ENCODE measurements at places on chromosomes 13 and 19.

GRCh38 chr19:3606174-3606689 is 443 bp downstream of the TBXA2R start:
- no peak for DNase-seq

DNA sequence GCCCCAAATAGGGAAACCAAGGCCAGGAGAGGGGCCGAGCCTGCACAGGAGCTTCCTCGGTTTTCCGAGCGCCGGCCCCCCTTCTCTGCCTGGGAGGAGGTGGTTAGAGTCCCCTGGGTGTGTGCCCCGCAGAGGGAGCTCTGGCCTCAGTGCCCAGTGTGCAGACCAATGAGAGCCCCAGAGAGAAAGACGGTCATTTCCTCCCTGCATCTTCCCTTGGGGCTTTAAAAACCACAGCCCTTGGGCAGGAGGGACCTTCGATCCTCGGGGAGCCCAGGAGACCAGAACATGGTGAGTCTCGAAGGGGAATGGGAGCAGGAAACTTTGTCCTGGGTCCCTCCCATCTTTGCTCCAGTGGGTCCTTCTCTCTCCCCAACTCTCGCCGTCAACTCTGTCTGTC is at the start of gene C5AR1:
C5AR1 (plus strand) TSS at position 254 of the 400 bp plus-strand sequence; CDS start at position 289, 35 bp downstream.
- DNase-seq: no peak

DNA sequence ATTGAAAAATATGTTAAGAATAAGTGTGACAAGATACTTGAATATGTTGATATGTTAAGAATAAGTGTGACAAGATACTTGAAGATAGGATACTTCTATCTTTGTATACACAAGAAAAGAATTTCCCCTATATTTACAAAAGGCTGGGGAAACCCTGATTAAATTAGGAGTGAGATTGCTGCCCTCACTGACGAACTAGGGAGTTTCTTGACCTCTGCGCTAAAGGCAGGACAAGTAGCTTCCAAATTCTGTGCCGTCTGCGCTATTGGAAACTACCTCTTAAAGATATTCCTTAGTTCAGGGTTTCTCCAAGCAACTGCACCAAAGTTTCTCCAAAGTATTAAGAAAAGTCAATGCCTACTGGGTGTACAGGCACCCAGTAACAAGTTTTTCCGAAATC is 730 bp downstream of the ZNF260 start:
- no peak for DNase-seq

- DNase-seq: no peak
Observed at GRCh38 chr19:41426116-41426841, 895 bp downstream of the B3GNT8 start.

GRCh38 chr13:98174307-98174706 is 2.8 kb downstream of the RNF113B start:
- DNase-seq: no peak

DNA sequence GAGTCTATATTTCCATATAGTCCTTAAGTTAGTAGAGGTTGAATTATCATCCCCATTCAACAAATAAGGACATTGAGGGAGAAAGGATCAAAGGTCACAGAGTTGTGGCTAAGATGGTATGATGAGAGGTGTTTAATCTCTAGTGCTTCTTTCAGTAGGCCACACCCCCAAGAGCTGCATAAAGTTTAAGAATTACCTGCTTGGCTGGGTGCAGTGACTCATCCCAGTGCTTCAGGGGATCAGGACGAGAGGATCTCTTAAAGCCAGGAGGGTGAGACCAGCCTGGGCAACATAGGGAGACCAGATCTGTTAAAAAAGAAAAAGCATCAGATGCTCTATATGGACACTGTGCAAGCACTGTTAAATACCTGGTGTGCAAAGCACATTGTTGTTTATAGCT is 560.0 kb upstream of the KLHL1 start:
- no peak for DNase-seq

DNA sequence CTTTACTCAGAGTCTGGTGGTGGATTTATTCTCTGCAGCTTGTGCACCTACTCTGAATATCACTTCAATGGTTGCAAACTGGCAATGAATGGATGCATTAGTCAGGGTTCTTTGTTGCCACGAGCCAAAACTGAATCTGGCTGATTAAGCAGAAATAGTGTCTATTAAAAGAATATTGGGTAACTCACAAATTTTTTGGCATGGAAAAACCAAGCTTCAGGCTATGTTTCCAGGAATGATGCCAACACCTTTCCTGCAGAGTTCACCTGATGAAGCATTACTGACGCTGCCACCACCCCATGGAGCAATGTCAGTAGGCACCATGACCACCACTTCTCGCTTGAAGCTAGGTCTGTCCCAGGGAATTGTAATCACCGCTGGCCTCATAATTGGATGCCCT is 597.8 kb upstream of the SLC10A2 start:
- no peak for DNase-seq

DNA sequence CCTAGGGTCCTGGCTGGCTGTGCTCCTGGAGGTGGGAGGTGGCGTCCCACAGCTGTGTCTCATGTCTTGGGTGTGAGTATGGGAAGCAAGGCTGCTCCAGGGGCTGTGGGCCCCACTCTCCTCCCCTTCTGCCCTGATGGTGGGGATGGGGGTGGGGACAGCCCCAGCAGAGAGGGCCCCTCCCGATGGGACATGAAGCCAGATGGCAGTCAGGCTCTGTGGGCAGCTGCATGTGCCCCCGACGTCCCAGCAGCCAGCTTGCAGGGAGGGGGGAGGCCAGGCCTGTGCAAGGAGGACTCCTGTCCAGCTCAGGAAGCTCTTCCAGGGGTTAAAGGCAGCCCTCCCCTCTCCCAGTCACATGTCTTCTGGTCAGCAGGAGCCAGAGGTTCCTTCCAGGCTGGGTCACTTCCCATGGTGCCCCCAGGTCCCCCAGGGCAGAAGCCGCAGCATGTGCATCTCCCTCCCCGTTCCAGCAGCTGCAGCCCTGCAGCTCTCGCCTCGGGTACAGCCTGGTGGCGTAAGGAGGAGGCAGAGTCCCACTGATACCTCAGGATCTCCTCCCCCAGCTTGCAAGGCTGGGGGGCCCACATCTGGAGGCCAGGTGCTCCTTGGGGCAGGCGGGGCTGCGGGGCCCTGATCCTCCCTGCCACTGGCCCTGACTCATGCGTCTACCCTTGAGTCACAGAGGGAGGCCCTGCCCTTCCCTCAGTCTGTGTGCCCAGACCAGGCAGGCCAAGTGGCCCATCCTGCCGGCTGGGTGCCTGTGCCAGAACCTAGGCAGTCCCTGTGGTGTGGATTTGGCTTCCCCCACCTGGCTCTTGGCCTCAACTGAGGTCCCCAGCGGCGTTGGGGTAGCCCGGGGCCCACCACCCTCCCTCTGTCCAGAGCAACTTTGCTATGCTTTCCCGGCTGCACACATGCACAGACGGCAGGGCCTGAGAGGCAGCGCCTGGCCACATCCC is 13.0 kb downstream of the YIPF2 start:
- peak; percentile 32 for DNase-seq

GRCh38 chr13:99293178-99293577 is 14.0 kb downstream of the GPR183 start:
- DNase-seq: no peak

Measured in brain microvascular endothelial cell (primary cell).